GM12891 (cell line): ENCODE measurements at places on chromosomes 1 and 21.

DNA sequence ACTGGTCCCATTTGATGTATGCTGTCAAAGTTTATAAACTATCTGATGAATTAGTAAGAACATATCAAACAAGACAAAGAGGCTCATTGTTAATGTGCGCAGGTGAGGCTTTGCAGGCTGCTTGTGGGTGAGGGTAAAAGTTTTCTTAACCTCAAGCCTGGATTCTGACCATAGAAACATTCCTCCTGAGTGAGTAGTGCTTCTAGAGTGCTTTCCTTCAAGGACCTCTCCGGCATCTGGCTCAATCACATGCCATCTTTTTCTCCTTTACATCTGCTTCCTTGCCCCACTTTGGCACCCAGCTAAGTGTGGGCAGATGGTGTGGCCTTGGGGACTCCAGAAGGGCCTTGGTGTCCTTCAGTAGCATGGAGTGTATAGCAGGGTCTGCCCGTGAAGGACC, 104.0 kb downstream of the ROR1 start:
- no peak for DNase-seq

DNA sequence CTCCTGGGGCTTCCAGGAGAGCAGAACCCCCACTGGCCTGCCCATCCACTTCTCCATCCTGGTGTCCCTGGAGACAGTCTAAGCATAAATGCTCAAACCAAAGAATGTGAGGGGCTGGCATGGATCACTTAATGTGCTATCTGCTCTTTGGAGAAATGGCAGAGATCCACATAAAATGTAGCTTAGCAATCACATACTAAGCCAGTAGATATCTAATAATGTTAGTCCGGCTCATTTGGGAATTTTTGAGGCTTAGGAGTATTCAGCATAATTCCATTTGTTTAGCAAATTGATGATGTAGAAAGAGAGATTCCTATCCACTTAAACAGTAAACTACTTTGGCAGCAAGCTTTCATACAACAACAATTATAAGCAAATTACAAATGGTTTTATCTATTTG, 90.7 kb downstream of the TENT5C start:
- DNase-seq = no peak

- DNase-seq = no peak
Measured at GRCh38 chr1:5951846-5952410, 40.3 kb downstream of the NPHP4 start.

DNA sequence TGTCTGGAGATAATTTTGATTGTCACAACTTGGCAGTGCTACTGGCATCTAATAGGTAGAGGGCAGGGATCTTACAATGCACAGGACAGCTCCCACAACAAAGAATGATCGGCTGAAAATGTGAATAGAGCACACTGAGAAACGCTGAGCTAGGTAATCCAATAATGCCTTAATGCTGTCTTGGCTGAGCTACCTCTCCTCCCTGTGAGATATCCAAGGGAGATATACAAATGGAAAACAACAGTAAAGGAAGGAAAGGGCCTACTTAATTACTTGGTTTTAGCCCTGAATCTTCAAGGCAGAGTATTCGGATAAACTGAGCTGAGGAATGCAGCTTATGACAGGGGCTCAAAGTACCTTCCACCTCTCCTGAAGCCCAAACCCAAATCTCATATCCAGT, 2.9 kb downstream of the DNASE2B start:
- DNase-seq = no peak

DNA sequence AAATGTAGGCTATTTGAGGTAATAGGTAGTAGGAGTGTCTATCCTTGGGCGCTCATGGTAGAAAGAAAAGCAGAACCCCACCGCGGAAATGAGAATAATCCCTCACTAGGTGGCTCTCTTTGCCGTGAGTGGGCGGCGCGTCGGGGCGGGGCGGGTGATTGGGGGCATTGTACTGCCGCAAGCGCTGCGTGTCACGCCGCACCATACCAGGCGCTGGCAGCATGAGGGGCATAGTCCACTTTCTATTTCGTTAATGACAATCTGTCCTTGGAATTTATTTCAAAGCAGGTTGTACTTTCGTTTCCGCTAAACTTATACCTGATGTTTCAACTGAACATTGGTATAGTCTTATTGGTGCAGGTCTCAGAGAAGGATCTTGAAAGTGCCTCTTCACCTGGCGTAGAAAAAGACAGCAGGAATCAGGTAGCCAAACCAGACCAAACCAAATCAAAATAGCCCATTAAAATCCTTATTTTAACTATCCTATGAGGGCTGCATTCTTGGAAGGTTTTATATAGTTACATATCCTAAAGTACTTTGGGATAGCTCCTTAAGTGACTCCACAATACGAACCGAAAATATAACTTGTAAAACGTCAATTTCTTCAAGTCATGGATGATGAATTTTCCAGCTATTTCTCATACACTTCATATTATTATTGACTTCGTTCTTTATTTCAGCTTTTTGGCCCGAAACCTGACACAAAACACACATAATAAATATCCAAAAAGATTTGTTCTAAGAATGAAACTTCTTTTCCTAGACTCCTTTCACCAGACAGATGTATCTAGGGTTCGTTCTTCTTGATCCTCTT, 1.9 kb upstream of the SMG7 start:
- DNase-seq = peak; percentile 27

DNA sequence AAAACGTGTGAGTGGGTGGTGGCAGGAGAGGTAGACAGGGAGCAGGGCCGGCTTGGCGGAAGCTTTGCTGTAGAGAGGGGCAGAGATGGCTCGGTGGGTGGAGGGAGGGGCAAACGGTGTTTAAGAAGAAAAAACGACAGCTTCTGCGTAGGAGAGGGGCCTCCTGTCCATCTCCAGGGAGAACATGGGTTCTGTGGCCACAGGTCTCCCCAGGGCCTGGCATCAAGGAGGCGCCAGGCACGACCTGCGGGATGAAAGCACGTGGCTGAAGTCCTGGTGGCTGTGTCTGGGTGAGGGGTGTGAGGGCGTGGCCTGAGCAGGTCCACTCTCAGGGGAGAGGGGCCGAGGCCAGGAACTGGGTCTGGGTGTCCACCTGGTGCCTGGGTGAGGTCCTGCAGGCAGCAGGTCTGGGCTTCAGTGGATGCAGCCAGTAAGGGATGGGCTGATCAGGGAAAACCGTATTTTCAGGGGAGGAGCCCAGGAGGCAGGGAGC, 940 bp upstream of the PRKCZ start:
- DNase-seq = no peak

- DNase-seq = no peak
Measured at GRCh38 chr1:71028981-71029380, 18.6 kb downstream of the PTGER3 start.

DNA sequence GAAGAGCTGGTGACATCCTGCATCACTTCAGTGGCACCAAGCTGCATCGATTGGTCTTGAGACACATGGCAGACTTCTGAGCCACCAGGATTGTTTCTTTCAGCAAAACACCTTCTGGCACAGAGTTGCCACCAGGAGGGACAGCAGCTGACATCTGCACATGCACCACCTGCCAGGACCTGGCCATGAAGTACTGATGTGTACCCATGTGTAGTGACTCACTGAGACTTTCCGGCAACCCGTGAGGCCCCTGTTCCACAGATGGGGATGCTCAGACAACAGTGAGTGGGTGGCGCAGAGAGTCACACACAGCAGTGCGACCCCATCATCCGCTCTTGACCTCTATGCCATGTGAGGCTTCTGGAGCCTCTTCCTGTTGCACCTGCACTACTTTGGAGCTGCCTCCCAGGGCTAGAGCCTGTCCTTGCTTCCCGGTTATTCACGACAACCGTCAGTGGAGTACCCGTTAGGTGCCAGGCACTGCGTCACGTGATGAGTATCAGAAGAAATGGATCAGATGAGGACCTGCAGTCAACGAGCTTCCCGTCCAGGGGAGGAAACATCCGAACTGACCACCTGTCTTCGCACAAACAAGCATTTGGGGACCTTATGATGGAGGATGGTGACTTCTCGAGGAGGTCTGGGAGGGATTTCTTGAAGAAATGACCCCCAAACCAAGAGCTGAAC, 80.5 kb upstream of the VAMP3 start:
- no peak for DNase-seq

- DNase-seq = no peak
Measured at GRCh38 chr1:175976865-175977642, 230.0 kb downstream of the COP1 start.

DNA sequence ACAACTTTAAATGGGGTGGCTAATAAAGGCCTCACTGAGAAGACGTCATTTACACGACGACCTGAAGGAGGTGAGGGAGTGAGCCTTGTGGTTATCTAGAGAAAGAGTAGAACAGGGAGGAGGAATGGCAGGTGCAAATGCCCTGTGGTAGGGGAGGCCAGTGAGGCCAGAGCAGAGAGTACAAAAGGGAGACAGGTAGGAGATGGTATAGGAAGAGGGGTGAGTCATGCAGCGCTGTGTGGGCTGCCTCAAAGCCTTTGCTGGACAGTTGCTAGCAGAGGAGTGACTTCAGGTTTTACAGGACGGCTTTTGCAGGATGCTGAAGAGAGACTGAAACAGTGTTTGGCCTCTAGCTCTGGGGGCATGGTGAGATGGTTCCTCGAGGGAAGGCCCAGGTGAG, 116.0 kb downstream of the IER5 start:
- no peak for DNase-seq

GRCh38 chr1:171902527-171902926, 61.2 kb downstream of the DNM3 start:
- no peak for DNase-seq

DNA sequence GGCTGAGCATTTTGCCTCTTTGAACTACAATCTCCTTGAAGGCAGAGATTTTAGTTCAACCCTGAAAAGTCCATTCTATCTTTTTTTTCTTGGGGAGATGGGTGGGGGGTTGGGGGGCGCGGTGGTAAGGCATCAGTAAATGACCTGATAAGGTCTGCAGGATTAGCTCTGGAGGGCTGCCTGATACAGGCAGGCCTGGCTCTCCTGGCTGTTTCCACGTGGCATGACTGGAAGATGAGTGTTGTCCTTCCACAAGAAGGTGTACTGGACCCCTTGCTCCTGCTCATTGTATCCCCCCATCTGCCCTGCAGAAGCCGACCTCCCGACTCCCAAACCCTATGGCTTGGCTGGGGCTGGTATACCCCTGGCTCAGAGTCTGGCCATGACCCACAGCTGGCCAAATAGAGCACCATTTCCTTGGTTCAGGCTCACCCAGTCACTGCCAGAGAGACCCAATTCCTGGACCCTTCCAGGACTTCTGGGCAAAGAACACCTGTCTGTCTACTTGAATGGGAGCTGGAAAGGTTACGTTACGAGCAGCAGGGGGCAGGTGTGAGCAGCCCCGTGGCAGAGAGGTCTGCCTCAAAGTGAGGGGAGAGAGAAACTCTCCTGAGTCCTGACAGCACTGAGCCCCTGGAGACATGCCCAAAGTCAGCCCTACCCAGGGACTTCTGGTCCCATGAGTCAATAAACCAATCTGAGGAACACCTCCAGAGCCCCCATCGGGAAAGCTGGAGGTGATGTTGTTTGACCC, 17.0 kb downstream of the DHRS3 start:
- peak; percentile 40 for DNase-seq

DNA sequence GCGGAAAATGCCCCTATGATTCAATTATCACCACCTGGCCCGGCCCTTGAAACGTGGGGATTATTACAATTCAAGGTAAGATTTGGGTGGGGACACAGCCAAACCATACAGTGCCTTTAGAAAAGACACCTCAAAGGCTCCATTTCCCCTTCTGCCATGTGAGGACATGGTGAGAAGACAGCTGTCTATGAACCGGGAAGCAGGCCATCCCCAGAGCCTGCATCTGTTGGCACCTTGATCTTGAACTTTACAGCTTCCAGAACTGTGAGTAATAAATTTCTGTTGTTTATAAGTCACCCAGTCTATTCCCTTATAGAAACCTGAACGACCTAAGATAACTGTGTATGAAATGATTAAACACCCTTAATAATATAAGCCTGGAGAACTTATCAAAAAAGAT, 61.6 kb downstream of the KIFAP3 start:
- DNase-seq = no peak

GRCh38 chr1:159707472-159708260, 6.7 kb downstream of the CRP start:
- DNase-seq = no peak

DNA sequence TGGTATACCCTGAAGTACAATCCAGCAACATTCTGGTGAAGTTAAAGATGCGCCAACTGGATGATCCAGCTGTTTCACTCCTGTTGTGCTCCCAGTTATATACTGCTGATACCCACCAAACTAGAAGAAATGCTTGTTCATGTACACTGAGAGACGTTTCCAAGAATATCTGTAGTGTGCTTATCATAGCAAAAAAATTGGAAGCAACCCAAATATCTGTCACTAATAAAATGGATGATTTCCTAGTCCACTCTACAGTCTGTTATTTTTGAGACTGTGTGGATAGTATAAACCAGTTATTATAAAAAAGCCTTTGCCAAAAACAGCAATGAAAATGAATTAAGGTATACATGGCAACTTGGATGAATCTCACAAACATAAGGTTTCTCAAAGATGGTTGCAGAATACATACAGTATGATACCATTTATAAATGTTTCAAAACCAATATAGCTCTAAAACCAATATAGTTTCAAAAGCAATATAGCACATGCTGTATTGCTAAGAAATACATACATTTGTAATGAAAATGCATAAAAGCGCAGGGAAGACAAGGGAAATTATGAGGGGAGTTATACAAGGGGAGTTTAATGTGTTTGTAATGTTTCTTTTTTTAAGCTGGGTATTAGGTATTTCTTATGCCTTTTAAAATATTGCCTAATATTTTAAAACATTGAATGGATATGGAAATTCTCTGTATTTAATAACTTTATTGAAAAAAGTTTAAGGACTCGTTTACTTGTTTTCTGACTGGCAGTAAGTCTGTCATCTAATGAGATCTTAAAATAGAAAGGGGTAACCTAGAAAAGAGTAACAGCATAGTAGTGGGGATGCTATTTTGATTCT, 36.5 kb downstream of the GPSM2 start:
- no peak for DNase-seq

DNA sequence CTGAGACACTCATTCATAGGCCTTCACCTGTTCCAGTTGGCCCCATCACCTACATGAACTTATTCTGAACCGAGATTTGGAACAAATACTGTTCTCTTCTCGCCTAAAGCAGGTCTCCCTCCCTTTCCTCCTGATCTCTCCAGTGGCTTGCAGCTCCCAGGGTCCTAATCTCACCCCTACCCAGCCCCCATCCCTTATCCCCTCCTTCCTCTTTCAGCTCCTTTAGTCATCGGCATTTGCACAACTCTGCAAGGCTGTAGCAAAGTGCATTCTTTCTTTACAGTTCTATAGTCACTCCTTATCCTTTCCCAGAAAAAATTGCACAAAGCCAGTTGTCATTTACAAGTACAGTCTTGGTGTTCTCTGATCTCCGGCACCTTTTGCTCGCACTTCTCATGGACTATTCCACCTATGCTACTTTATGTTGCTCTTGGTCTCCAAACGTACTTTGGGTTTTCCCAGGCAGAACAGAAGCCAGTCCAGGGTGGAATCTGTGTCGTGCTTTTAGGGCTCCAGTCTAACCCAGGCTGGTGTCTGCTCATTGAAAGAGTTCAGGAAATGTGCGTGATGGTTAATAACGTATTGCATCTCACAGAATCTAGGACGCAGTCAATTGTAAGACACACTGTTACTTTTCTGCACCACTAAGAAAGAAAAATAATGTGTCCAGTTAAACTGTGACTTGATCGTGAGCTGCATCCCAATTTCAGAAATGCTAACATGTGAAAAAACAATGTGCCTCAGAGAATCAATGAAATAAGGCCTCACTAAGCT, 965 bp downstream of the ABCA4 start:
- DNase-seq = no peak

GRCh38 chr1:81551946-81552345, 248.8 kb upstream of the ADGRL2 start:
- no peak for DNase-seq
